ENCODE measurements at places on chromosomes 13 and 19.

- DNase-seq = peak; percentile 2
Measured at GRCh38 chr13:40146611-40147117, 491.2 kb downstream of the COG6 start.

DNA sequence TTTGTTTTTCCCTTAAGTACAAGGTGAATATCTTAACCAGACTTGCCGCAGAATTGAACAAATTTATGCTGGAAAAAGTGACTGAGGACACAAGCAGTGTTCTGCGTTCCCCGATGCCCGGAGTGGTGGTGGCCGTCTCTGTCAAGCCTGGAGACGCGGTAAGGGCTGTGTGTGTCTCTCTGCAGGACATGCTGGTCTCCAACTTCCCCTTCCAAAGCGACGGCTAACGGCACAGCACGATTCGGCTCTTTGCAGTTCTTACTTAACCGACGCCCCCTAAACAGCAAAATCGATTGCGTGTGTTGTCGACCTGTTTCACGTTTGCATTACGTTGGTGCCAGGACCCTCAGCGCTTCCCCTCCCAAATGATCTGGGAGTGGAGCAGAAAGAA, 73.2 kb downstream of the GGACT start:
- no peak for DNase-seq

DNA sequence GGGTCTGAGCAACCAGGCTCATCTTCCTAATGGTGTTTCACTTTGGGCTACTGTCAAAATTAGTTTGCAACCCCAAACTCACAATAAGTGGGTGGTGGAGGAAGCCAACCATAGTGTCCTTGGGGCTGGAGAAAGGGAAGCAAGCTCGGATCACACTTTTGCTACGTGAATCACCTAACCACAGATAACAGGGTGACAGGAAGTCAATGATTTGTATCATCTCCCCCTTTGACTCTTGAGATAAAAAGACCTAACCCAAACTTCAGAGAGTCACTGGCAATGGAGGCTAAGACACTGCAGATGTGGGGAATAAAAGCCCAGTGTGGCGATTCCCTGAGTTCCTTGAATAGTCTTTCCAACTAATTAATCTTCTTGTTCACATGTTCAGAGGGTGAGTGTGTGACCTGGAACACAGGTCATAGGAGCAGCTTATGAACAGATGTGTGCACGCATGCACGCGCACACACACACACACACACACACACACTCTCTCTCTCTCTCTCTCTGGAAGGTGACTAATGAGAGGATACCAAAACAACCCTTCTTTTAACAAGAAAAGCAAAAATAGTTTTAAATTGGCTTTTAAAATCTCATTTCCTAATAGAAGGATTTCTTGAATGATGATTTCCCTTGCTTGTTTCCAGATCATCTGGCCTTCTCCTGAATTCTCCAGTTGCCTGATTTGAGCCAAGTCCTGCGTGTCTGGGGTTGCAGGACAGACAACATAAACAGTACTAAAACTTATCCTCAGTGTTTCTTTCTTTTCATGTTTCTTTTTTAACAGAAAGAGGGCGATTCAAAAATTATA, 21.2 kb upstream of the DOCK9 start:
- DNase-seq = peak; percentile 51

- DNase-seq = no peak
Measured at GRCh38 chr13:79727086-79727485, 246.1 kb downstream of the NDFIP2 start.

- DNase-seq = no peak
Measured at GRCh38 chr19:29378126-29378525, 147.7 kb upstream of the VSTM2B start.

- DNase-seq = no peak
Measured at GRCh38 chr13:73261739-73262216, 203.0 kb downstream of the KLF5 start.

- no peak for DNase-seq
Measured at GRCh38 chr13:95756072-95756471, 79.1 kb downstream of the DNAJC3 start.

All from CD4-positive, alpha-beta T cell treated with Interleukin-1 beta for 1 hour (primary cell).